ENCODE measurements at places on chromosomes 13 and 19.

- no peak for DNase-seq
Observed at GRCh38 chr19:1672038-1672768, 19.8 kb upstream of the TCF3 start.

DNA sequence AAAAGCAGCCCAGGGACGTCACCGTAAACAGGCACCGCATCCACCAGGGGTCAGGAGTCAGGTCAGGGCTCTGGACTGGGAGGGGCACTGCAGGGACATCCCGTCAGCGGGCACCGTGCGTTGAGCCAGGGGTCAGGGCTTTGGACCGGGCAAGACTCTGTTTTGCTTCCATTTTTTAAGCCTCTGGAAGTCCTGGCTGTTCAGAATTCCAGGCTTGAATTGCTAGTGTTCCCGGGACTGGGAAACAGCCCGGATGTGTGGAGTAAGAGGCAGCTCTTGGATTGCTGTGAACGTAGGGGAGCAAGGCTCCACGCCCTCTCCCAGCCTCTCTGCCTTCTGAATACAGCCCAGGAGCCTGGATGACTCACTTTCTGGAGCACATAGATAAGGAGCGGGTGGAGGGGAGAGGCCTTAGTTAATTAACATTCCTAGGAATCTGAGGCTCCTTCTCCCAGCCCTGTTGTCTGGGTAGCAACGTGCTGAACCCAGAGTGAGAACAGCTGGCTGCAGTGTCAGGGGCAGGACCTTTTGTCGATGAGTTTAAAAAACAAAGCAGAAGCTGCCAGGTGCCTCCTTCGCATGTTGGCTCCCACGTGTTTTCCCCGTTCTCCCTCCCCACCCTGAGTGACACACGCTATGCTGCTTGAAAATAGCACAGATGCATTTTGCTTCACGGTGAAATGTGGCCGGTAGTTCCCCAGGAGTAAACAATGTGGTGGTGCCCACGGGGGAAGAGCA lies 21.9 kb downstream of the ATP11A start:
- no peak for DNase-seq

DNA sequence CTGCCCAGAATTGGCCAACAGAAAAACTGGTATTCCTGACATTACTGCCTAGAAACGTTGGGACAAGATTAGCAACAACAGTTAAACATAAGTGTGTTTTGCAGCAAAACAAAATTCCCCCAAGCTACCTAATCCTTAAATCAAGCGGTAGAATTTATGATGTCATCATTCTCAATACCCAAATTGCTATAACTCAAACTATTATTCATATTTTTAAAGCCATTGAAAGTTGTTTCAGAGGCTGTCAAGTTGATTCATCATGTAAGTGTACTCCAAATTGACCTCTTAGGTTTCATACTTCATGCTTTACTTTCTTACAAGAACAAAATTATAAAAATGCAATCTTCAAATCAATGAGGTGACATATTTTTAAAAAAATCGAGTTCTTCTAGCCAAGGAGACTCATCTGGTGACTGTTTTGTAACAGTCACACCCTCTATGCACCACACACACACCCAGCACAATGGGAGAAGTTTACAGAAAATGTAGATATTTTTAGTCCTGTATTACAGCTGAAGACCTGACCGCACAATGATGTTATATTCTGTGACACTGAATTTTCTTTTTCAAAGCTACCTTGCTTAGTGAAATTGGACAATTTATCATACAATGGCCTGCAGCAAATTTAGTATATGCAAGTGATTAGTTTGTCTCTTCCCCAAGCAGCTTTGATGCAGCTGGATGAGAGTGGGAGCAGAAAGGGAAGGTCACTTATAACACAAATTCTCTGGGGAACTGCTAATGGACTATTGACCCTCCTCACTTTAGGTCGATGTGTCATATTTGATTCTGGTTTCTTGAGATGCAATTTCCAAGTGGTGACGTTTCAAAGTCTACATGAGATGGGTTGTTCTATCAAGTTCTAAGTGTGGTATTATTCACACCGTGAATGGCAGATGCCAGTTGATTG lies 345.3 kb upstream of the OBI1 start:
- DNase-seq = no peak

DNA sequence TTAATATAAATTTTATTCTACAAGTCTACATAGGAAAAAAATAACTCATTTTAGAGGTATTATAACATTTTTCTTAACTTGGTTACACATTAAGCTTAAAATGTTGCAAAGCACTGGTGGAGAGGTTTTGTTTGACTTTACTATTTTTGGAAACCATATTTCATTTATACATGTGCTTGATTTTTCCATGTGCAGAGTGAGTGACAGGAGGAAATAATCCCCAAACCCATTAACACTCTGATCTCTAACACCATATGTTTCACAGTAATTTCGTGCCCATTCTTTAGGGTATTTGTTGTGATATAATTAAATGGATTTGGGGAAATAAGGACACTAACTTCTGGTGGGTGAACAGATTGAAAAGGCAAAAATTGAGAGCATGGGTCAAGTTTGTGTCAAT lies 2124.4 kb upstream of the PCDH20 start:
- DNase-seq = no peak

DNA sequence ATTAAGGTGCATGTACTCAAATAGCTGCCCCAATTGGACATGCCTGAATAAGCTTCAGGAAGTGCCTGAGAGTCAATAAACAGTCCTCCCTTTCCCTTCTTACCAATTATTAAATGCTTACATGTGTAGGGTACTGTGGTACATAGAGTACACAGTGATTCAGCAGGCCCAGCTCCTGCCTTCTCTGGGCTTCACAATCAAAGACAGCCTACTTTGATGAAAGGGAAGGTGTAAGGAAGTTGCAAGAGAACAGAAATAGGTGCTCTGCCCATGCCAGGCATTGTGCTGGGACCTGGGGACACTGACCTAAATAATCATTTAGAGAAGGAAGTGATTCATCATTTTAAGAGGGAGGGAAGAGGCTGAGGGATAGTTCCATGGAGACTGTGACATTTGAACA lies 17.2 kb downstream of the FRY start:
- DNase-seq = no peak

DNA sequence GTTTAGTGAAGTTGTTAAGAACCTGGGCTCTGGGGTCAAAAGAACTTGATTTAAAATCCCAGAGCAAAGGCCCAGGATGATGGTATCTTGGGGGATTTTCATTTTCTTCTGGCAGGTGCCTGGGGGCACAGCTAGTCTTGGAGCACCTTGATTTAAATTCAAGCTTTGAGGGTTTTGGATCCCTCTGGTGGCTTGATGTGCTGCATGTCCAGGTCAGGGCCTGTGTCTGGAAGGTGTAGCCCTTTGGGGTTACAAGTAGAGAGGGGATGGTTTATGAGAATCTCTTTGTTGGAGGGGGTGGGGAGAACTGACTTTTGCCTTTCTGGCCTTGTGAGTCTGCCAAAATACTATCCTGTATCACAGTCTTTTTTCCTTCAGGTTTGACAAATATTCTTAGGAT lies 55.8 kb downstream of the AKAP11 start:
- no peak for DNase-seq

- no peak for DNase-seq
Observed at GRCh38 chr13:49220036-49220855, at the start of gene MLNR. TSS of gene MLNR (plus strand) at chr13:49220338. CDS start at chr13:49220338, 0 bp downstream.

- DNase-seq = no peak
Observed at GRCh38 chr13:57624565-57625435, 6.7 kb upstream of the PCDH17 start.

GRCh38 chr13:91596842-91597241 lies 198.4 kb downstream of the GPC5 start:
- no peak for DNase-seq

- DNase-seq = no peak
Observed at GRCh38 chr13:30745906-30746686, 10.8 kb downstream of the ALOX5AP start.

- DNase-seq = peak; percentile 31
Observed at GRCh38 chr13:111661052-111661451, 340.6 kb downstream of the TEX29 start.

GRCh38 chr19:5036698-5037563 lies 68.0 kb downstream of the KDM4B start:
- no peak for DNase-seq

DNA sequence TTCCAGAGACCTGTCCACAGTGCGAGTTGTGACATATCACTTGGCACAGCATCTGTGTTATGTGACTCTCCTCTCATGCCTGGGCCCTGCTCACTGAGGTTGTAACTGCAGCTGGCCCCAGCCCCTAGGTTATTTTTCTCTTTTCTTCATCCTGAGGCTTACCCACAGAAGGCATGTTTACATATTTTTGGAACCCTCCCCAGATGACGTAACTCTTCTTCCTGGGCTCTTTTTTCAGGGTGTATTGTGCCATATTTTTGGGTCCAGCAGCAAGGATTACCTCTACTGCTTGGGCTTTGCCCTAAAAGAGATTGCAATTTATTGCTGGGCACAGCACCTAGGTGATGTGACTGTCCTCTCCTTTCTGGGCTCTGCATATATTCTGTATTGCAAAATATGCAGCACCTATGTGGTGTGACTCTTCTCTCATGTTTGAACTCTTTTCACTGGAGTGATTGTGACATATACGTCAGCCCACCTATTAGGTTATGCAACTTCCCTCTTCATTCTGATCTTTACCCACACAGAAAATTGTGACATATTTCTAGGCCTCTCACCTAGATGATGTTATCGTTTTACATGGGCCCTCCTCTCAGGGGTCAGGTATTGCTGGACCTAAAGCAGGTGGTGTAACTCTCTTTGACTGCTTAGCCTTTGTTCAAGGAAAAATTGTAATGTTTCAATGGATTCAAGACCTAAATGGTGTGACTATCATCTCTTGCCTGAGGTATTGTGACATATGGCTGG lies 64.5 kb upstream of the ZNF724 start:
- no peak for DNase-seq

- DNase-seq = peak; percentile 60
Observed at GRCh38 chr13:113849981-113850721, 13.7 kb downstream of the GAS6 start.

DNA sequence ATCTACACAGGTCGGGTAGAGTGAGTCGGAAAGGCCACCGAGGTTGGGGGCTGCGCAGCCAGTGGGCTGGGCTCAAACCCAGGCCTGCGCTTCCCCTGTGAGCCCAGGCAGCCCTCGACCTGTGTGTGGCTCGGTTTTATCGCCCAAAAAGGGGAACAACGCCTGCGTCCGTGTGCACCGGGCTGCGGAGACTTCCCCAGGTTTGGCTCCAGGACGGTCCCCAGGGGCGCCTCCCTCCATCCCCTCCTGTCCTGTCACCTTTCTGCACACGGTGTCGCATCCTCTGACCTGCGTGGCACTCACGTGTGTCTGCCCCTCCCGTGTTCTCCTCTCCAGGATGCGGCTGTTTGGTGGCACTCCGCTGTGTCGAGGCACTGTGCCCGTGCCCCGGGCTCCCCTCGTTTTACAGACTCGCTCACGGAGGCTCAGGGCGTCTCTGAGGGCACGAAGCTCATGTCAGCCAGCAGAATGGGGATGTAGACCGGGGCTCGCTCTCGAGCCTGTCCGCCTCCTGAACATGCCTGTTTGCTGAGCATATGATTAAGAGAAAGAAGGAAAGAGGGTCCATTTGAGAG lies 25.9 kb downstream of the MCF2L start:
- DNase-seq = no peak

GRCh38 chr19:24159707-24160106 lies 72.7 kb downstream of the ZNF254 start:
- DNase-seq = no peak

- peak; percentile 34 for DNase-seq
Observed at GRCh38 chr19:33659835-33660234, 38.1 kb downstream of the CHST8 start.

GRCh38 chr13:72463561-72463960 lies 263.9 kb downstream of the MZT1 start:
- no peak for DNase-seq

DNA sequence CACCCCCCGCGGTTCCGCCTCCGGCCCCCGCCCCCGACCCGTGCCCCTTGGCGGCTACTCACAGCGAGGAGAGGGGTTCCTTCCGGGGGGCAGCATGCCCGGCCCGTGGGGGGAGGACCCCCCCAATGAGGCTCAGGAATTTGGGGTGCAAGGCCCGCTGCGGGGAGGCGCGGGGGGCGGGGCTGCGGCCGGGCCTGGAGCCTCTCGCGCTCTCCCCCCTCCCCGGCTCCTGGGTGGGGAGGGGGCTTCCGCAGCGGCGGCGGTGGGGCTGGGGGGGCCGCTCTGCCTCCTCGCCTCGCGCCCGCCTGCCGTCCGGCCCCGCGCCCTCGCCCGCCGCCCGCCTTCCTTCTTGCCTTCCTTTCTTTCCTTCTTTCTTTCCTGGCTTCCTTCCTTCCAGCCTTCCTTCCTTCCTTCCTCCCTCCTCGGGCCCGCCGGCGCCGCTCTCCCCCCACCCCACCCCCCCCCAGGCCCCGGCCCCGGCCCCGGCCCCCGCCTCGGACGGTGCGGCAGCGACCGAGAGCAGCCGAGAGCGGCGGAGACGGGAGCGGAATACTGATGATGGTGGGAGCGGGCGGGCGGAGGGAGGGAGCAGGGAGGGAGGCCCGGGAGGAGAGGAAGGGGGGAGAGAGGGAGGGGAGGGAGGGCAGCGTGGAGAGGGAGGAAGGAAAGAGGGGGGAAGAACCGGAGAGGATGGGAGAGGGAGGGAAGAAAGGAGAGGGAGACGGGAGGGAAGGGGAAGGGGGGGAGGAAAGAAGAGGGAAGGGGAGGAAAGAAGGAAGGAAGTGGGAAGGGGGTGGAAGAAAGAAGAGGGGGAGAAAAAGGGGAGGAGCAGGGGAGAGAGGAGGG lies at the start of gene LRRC4B:
LRRC4B (minus strand) TSS at position 554 of the 846 bp plus-strand sequence. CDS start 19,597 bp downstream, outside the sequence.
- no peak for DNase-seq

DNA sequence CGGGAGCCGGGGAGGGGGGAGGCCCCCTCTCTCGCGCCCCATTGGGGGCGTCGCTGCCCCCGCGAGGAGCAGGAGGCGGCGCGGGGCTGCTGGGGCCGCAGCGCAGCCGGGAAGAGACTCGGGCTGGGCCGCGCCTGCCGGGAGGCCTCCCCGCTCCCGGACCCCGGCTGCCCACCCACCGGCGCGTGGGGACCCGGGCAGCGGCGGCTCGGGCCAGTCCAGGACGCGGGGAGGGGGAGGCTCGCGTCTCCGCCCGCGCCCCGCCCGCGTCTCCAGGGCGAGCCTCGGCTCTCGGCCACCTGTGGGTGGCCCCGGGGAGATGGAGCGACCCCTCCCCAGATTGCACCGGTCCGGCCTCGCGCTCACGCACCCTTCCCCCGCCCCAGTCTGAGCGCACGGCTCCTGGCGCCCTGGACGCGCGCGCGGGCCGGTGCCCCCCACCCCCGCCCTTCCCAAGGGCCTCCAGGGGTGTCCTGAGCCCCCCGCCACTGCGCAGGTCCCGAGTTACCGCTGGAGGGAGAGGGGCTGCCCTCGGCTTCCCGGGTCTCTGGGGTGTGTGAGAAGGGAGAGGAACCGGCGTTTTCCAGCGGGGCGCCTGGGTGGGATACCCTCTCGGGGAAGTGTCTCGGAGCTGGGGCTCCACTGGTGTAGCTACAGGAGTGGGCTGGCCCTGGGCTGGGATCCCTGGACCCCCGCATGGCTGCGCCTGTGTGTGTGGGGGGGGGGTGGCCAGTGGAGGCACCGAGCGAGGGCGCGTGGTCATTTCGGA lies 645 bp downstream of the PALM start:
- DNase-seq = no peak

DNA sequence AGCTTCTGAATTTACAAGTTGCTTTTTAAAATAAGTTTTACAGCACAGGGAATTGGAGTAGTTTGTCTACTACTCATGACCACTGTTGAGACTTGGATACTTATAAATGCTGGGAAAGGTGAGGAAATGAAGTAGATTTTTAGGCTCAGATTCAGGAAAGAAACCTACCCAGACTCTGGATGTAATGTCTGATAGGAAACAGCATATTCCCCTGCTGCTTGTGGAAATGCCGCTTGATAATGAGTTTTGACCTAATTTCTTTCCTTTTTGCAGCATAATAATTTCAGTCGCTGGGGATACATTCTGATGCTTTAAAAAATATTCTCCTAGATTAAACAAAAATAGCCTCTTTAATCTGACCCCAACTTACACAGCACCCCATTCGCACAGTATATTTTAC lies 53.6 kb downstream of the SLC10A2 start:
- DNase-seq = no peak
